ENCODE measurements at places on chromosomes 2 and 18.

- DNase-seq = no peak
These were observed 237.0 kb upstream of the SLC14A2 start for GRCh38 chr18:45378308-45378707.

DNA sequence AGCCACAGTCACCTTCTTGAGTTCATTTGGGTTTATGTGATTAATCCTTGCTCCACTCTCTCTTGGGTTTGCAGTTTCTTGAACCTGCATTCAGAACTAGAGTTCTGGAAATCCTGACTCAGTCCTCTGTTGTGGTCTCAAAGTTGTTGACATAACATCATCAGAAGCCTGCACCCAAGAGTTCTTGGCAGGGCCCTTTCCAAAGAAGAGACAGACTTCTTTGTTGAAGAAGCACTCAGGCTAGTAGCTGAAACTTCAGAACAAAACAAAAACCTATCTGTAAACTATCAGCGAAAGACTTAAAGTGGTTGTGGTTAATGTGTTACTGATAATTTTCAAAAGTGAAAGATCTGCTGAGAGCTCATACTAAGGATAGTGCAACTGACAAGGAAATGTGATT, 120.8 kb downstream of the FAM168B start:
- DNase-seq = no peak

DNA sequence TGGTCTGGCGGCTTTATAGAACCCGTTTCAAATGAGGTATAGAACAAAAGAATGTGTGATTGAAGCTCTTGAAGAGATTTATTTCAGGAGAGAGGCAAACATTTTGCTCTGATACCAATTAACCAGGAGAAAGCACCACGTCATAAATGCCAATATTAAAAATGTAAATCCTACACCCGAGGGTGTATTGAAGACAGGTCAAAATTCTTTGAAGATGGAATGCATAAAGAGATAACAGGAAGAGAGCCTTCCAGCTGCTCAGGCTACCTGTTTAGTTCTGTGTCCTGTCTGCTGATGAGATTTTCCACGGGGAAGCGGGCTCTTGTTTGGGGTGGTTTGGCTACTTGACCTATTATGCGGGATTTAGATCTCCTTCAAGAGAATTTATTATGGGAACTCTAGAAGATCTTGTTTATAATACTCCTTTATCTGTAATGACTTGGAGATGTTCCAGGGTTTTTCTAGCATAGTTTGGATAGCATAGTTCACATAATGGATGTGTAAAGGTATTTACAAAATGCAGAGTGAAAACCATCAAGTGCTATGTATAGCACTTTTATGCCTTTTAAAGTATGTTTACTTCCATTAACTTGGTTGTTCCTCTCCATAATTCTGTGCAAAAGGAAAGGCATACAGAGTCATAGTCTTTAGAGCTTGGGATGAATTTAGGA, 204.5 kb upstream of the SPRED2 start:
- no peak for DNase-seq

GRCh38 chr2:186032102-186032738, 293.6 kb downstream of the FSIP2 start:
- no peak for DNase-seq
